ENCODE measurements at places on chromosomes 2 and 18.

DNA sequence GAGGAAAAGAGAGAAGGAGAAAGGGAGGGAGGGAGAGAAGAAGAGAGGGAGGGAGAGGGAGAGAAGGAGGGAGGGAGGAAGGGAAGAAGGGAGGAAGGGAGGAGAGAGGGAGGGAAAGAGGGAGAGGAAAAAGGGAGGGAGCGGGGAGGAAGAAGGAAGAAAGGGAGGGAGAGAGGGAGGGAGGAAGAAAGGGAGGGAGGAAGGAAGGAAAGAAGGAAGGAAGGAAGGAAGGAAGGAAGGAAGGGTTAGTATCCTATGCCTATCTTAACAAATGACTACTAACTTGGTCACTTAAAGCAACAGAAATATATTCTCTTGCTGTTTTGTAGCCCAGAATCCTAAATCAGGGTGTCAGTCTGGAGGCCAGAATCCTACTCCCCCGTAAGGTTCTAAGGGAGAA, 52.1 kb downstream of the CMPK2 start:
- no peak for DNase-seq

GRCh38 chr2:212970132-212970531, 181.3 kb downstream of the IKZF2 start:
- no peak for DNase-seq

- no peak for DNase-seq
These were observed 29.4 kb upstream of the TSPYL6 start for GRCh38 chr2:54285451-54285850.

GRCh38 chr2:96963316-96963715, 23.1 kb downstream of the FAM178B start:
- no peak for DNase-seq

DNA sequence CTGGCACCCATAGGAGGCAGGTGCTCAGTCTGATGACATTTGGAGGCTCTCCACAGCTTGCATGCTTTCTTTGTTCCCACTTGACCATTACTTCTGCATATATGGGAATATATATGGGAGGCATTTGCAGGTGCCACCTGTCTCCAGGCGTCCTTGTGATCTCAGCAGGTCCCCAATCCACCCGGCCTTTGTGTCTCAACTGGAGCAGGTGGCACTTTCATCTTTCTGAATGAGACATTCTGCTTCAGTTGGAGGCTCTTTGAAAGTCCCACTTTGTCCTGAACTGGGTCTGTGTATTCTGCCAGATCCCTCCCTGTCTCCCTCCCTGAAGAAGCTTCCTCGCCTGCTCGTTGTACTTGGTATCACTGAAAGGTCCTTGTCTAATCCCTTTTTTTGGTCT, 318.1 kb upstream of the EPAS1 start:
- DNase-seq = no peak

GRCh38 chr2:171430516-171431410, 3.0 kb downstream of the METTL8 start:
- DNase-seq = no peak

- DNase-seq = no peak
These were observed 37.9 kb downstream of the EHD3 start for GRCh38 chr2:31271851-31272267.

GRCh38 chr2:134127496-134127895, 126.4 kb upstream of the MGAT5 start:
- DNase-seq = peak; percentile 33

DNA sequence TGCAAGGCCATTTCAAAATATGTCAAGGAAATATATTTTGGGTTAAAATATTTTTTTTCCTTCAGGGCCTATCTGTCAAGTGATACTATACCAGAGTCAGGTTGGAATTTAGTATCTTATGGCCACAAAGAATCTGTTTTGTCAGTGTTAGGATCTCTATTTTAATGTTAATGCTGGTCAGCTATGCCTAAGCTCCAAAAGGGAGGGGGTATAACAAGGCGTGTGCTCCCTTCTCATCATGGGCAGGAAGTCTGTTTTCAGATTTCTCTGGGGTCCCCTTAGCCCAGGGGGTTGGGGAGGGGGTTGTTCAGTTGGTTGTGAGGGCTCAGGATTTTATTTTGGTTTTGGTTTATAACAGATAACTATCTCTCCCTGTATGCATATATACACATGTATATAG, 126.4 kb downstream of the TMEM163 start:
- no peak for DNase-seq

DNA sequence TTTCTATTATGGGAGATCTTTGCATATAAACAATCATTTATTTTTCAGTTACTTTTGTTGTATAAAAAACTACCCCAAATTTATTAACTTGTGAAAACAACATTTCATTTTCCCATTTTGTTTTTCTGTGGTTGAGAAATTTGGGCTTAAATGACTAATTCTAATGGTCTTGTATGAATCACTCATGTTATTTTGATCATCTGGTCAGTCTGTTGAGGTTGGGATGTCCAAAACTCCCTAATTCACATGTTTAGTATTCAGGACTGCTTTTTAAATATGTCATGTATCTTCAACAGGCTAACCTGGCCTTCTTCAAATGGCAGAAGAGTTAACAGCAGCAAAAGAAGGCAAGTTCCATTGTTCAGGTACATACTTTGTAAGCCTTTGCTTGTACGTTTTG, 788.1 kb downstream of the TRIB2 start:
- DNase-seq = no peak
